Stimulated activated CD4-positive, alpha-beta T cell treated with anti-CD3 and anti-CD28 coated beads, Interleukin-1b, Interleukin-23, amount 100 ng/mL, for 1 hour (primary cell): ENCODE measurements at places on chromosomes 6 and 20.

- DNase-seq, result no peak
Observed at GRCh38 chr6:111845441-111845871, 27.8 kb downstream of the FYN start.

- DNase-seq, result no peak
Observed at GRCh38 chr20:40991181-40991889, 37.3 kb upstream of the TOP1 start.

GRCh38 chr20:56411759-56412472 lies at the start of gene CASS4:
Gene CASS4 (plus strand): TSS chr20:56412260. CDS start chr20:56412459, 199 bp downstream.
- no peak for DNase-seq

DNA sequence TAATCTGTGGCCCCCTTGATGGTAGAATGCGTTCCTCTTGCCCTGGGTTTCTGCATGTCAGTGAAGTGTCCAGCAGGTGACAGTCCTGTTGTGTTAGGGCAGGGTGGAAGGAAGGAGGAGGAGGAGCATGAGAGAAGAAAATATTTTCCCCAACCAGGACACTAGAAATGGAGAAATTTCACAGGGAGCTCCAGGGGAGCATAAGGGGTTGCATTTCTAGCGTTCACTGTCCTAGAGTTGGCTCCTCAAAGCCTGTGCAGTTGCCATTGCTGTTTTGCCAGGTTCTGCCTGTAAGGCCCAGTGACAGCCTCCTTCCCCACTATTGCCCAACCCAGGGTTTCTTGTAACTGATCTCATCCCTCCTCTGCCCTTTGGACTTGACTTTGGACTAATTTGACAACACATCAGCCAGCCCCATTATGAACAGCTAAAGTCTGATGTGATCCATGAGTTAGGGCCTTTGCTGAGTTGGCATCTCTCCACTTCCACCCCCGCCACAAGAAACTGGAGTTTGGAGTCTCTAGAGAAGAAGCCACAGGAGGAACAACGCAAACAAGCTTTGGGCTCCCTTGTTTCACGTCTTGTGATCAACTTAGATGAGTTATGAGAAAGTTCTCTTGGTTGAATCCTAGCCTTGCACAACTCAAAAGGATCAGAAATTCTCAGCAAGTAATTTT lies 14.0 kb upstream of the FAM50B start:
- DNase-seq, result no peak
